ENCODE measurements at places on chromosomes 12 and 14. TPM values are rescaled to one million over a fixed set of nuclear protein-coding genes. Genes with fewer than 3 reads are reported as not detected.

- H3K4me3 ChIP-seq, result no peak overlapping the region
- DNase-seq, result no peak
- peaks cover 28% of the 10 kb centered on the region for H3K27me3 ChIP-seq
- H3K27ac ChIP-seq, result no peak overlapping the region
- no peaks in the 10 kb centered on the region for H3K36me3 ChIP-seq
Observed at GRCh38 chr12:109640961-109641360, 67.4 kb downstream of the MVK start.

DNA sequence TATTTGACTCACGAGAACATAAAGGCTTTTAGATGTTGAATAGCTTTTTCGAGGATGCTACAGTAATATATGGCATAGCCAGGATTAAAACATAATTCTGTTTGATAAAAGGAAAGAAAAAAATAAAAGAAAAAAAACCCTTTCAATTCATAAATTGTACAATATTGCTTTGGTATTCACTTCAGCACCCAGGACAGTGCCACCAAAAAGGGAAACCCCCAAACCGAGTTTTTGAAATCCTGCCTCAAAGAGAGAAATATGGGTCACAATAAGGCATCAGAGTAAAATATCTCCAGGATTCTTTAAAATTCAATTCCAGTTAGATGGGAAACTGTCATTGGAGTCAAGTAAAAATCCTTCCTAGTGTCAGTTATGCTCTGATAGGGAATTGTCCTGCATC lies 551.2 kb upstream of the SEL1L start:
- DNase-seq, result no peak
- H3K27me3 ChIP-seq, result no peaks in the 10 kb centered on the region
- no peaks in the 10 kb centered on the region for H3K4me1 ChIP-seq
- H3K27ac ChIP-seq, result no peak overlapping the region
- H3K36me3 ChIP-seq, result no peaks in the 10 kb centered on the region

DNA sequence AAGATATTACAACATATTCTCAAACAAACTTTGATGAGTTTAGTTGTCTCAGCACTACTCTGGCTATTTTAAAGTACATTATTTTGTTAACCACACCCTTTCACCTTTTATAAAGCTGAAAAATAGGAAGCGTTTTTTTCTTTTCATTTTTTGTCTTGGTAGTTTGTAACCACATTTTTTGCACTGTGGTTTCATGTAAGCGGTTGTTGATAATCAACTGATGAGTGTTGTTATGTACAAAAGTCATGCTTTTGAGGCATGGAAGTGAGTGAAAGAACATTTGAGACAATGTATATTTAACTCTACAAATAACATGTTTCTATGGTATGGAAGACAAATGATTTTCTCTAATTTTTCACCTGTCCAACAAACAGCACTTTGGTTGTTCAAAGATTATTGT lies 52.1 kb upstream of the ATP2B1 start:
- H3K4me3 ChIP-seq, result no peak overlapping the region
- no peaks in the 10 kb centered on the region for H3K27me3 ChIP-seq
- no peak for DNase-seq
- H3K27ac ChIP-seq, result no peak overlapping the region
- H3K36me3 ChIP-seq, result no peaks in the 10 kb centered on the region

DNA sequence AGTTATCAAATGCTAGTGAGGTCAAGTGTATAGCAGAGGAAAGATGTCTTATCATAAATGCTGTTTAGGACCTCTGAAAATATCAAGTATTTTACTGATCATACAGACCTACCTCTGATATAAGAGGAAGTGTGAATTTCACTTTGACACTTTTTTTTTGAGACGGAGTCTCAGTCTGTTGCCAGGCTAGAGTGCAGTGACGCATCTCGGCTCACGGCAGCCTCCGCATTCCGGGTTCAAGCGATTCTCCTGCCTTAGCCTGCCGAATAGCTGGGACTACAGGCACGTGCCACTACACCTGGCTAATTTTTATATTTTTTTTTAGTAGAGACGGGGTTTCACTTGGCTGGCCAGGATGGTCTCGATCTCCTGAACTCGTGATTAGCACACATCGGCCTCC lies 55.1 kb upstream of the PIK3C2G start:
- DNase-seq, result no peak
- H3K4me3 ChIP-seq, result no peak overlapping the region
- no peak overlapping the region for H3K27ac ChIP-seq
- H3K27me3 ChIP-seq, result no peaks in the 10 kb centered on the region
- H3K36me3 ChIP-seq, result no peaks in the 10 kb centered on the region

GRCh38 chr12:62146318-62146717 lies 113.9 kb upstream of the USP15 start:
- H3K4me1 ChIP-seq, result no peaks in the 10 kb centered on the region
- H3K27me3 ChIP-seq, result no peaks in the 10 kb centered on the region
- no peaks in the 10 kb centered on the region for H3K36me3 ChIP-seq
- no peak overlapping the region for H3K27ac ChIP-seq
- no peak overlapping the region for H3K4me3 ChIP-seq

DNA sequence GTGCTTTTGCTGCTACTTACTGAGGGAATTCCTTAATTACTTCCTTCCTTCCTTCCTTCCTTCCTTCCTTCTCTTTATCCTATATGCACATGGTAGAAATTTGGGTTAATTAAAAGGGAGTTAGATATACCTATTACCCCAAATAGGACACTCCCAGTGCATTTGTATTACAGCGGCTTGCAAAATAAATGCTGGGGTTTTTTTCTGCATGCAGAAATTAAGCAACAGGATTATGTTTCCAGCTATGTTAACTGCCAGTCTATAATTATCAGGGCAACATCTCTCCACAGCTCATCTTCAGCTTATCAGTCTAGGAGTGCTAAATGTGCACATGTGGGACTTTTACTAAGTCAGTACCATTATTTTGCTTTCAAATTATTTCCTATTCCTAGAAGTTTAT lies 132.9 kb upstream of the SLC35F4 start:
- DNase-seq, result no peak
- no peaks in the 10 kb centered on the region for H3K27me3 ChIP-seq
- H3K4me1 ChIP-seq, result no peaks in the 10 kb centered on the region
- H3K4me3 ChIP-seq, result no peak overlapping the region
- no peak overlapping the region for H3K27ac ChIP-seq

GRCh38 chr14:45284802-45285201 lies 31.8 kb upstream of the MIS18BP1 start:
- no peaks in the 10 kb centered on the region for H3K4me1 ChIP-seq
- H3K27me3 ChIP-seq, result no peaks in the 10 kb centered on the region
- no peak overlapping the region for H3K4me3 ChIP-seq

CELA1 gene
- not detected for total RNA-seq

TTC6 gene
- total RNA-seq, result under 0.01 TPM

All from IMR-90 (cell line).